ENCODE measurements at places on chromosomes 16 and 17.
A peak's percentile ranks its signal among the peaks of the same experiment; 100 is the strongest.

DNA sequence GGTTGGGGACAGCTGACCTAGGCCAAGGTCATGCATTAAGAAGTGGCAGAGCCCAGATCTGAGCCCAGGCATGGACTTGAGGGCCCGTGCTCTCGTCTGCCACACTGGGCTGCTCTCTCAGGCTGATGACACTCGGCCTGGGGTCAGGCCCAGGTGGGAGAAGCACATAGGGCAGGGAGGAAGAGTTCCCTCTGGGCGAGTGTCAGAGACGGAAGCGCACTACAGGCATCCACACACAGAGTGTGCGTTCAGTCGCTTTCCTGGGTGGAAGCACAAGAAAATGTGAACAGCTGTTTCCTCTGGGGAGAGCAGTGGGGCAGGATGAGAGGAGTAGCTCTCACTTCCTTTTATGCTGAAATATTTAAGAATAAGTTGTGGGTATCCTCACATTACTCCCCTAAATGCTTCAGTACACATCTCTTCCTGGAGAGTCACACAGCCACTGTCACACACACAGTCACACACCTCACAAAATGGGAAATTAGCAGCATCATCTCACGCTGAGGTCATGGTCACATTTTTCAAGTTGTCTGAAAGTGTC, 59.7 kb downstream of the B9D1 start:
- DNase-seq, result no peak

GRCh38 chr17:80946449-80946848, 45.2 kb upstream of the CHMP6 start:
- DNase-seq, result no peak

GRCh38 chr17:7885367-7886226, 3.0 kb upstream of the CHD3 start:
- peak; percentile 45 for DNase-seq

GRCh38 chr16:76955629-76956028, 235.4 kb upstream of the MON1B start:
- no peak for DNase-seq

- no peak for DNase-seq
These were observed 24.7 kb downstream of the NGFR start for GRCh38 chr17:49519781-49520180.

- DNase-seq, result no peak
These were observed 8.2 kb upstream of the EIF1 start for GRCh38 chr17:41680426-41681040.

DNA sequence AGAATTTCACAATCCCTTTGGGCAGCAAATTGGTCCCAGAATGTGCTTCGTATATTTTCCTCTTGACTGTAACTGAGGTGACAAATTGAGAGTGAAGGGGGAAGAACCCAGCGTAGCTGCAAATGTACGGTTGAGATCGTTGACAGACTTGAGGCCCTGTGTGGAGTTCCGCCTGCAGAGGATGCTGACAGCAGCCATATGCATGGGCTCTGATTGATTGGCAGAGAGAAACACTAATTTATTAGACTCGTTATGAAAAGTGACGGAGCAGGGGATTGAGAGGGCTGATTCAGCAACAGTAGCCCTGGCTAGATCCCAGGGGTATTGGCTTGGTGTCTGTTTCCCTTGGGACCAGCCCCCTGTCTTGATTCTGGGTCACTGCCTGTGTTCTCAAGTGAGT, 930.1 kb upstream of the EEF2KMT start:
- DNase-seq, result no peak
